ENCODE measurements at places on chromosomes 3 and 15. TPM values are rescaled to one million over a fixed set of nuclear protein-coding genes. Genes with fewer than 3 reads are reported as not detected.
A peak's percentile ranks its signal among the peaks of the same experiment; 100 is the strongest.

Gene CMC1
- total RNA-seq = 25.9 TPM

Gene FAM81A
- total RNA-seq = 2.8 TPM

Gene EPHB3
- total RNA-seq = 10.2 TPM

Gene APOD
- total RNA-seq = 51.8 TPM

Gene ATP1B3
- 75.4 TPM for total RNA-seq

Gene PLA2G4F
- 3.2 TPM for total RNA-seq

- DNase-seq = no peak
Measured at GRCh38 chr3:130671545-130672312, 74.9 kb downstream of the PIK3R4 start.

DNA sequence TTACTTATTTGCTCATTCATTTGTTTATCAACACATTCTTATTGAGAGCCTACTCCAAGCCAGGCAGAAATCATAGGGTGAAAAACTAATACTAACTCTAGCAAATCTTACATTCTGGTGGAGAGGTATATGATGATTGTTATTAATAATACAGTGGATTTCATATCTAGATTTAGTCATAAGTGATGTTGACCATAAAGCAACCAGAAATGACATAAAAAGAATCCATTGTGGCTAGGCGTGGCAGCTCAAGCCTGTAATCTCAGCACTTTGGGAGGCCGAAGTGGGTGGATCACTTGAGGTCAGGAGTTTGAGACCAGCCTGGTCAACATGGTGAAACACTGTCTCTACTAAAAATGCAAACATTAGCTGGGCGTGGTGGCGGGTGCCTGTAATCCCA, 26.2 kb upstream of the IL20RB start:
- DNase-seq = no peak

DNA sequence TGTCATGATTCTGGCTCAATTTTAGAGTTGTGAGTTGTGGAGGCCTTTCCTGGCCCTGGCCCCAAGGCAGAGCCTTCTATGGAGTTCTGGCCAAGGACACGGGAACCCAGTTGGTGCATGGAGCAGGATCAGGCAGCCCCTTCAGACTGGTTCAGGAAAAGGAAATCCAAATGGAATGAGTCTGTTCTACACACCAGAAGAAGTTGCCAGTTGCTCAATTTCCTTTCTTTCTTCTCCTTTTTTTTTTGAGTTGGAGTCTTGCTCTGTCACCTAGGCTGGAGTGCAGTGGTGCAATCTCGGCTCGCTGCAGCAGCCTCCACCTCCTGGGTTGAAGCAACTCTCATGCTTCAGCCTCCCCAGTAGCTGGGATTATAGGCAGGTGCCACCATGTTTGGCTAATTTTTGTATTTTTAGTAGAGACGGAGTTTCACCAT, 28.9 kb upstream of the BHLHE40 start:
- DNase-seq = no peak

GRCh38 chr3:116129187-116129946, 315.9 kb downstream of the LSAMP start:
- DNase-seq = no peak

DNA sequence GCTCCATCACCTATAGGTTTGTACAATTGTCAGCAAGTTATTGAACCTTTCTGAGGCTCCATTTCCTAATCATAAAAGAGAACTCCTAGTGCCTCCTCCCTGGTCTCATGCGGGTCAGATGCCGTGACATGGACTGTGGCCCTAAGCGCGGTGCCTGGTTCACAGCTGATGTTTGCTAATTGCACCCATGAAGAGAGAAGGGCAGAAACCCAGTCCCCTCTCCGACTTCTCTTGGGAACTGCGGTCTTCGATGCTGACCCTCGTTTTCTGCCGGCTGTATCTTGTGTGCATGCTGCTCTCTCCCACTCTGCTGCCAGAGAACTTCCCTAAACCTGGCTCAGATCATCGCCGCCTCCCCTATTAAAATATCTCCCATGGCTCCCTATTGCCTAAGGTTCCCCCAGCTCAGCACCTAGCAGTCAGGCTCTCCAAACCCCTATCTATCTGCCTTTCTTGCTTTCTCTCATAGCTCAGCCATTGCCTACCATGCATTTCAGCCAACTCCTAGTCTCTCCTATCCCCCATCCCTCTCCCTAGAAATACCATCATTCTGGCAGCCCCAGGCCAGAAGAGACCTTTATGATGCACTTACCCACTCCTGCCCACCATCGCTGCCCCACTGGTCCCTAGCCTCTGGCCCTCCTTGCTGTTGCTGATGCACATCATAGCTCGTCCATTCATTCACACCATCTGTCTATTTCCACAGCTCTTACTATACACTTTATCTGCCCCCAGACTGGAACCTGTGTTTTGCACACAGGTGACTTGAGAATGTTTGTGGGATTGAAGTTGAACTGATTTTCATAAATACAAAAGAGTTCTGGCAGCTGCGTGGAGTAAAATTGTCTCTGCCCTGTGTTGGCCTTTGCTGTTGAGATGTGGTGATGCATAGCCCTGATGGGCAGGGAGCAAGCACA, 6.6 kb downstream of the ISG20 start:
- no peak for DNase-seq

GRCh38 chr15:68599560-68600071, 20.8 kb downstream of the CORO2B start:
- DNase-seq = no peak

GRCh38 chr3:3586336-3586735, 212.9 kb upstream of the LRRN1 start:
- DNase-seq = no peak

- no peak for DNase-seq
Measured at GRCh38 chr15:51866751-51867150, 37.3 kb downstream of the TMOD3 start.

- no peak for DNase-seq
Measured at GRCh38 chr15:71601038-71601834, 209.1 kb upstream of the NR2E3 start.

GRCh38 chr3:43177085-43177484, 71.2 kb upstream of the POMGNT2 start:
- DNase-seq = no peak

DNA sequence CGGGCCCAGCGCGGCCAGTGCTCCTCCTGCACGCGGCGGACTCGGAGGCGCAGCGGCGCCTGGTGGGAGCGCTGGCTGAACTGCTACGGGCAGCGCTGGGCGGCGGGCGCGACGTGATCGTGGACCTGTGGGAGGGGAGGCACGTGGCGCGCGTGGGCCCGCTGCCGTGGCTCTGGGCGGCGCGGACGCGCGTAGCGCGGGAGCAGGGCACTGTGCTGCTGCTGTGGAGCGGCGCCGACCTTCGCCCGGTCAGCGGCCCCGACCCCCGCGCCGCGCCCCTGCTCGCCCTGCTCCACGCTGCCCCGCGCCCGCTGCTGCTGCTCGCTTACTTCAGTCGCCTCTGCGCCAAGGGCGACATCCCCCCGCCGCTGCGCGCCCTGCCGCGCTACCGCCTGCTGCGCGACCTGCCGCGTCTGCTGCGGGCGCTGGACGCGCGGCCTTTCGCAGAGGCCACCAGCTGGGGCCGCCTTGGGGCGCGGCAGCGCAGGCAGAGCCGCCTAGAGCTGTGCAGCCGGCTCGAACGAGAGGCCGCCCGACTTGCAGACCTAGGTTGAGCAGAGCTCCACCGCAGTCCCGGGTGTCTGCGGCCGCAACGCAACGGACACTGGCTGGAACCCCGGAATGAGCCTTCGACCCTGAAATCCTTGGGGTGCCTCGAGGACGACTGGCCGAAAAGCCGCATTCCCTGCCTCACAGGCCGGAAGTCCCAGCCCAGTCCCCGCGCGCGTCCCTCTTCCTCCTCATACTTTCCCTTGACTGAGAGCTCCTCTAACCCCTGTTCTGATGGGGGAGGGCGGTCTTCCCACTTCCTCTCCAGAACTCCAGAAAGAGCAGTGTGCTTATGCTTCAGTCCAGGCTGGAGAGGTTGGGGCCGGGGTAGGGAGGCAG, 1.4 kb upstream of the IL17RC start:
- no peak for DNase-seq

GRCh38 chr15:27670486-27671209, 428.5 kb downstream of the OCA2 start:
- DNase-seq = peak; percentile 14

DNA sequence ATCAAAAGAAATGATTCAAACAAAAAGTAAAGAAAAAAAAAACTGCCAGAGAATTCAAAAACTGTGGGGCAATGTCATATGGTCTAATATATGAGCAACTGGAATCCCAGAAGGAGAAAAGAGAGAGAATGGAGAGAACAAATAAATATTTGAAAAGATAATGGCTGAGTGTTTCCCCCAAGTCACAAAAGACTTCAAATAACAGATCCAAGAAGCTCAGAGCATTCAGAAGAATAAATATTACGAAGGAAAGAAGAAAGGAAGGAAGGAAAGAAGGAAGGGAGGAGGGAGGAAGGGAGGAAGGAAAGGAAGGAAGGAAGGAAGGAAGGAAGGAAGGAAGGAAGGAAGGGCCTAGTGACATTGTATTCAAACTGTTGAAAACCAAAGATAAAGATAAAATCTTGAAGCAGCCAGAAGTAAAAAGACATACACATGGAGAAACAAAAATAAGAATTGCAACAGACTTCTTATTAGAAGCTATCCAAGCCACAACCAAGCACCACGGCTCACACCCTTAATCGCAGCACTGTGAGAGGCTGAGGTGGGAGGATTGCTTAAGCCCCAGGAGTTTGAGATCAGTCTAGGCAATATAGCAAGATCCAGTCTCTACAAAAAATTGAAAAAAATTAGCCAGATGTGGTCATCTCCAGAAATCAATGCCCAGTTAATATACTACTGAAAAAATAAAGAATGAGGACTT, 118.9 kb upstream of the IGSF10 start:
- no peak for DNase-seq

GRCh38 chr3:161265916-161266571, 44.9 kb downstream of the NMD3 start:
- DNase-seq = no peak

DNA sequence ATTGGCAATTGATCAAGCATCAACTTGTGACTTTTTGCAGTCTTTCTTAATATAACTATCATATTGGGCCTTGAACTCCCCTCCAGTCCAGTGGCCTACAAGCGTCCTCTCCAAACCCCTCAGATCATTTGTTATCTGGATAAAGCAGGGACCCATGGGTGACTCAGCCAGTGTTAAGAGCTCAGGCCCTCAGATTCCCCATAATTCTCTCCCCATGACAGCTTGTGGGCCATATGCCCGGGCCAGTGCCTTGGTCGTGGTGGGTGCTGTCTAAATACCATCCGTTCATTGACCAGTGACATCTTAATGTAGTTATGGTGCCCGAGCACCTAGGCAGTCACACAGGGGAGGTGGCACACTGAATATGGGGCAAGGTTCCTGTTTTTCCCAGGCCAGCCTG, 18.1 kb downstream of the MCF2L2 start:
- DNase-seq = no peak

GRCh38 chr3:11720917-11721411, 77.2 kb upstream of the VGLL4 start:
- no peak for DNase-seq

DNA sequence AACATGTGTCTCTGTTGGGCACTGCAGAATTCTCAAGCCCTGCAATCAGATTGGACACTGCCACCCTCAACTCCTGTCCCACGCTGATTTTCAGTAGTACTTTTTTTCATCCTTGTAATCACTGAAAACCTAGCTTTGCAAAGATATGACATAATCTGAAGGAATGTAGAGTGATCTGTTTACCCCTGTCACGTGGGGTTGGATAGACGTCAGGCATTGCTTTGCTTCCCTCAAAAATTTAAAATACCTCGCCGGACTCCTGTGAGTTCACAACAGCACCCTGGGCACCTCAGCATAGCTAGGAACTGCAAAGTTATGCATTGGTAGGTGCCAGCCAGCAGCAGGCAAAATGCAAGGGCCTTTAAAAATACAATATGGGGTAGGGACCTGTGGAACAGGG, 71.1 kb upstream of the OXTR start:
- no peak for DNase-seq

DNA sequence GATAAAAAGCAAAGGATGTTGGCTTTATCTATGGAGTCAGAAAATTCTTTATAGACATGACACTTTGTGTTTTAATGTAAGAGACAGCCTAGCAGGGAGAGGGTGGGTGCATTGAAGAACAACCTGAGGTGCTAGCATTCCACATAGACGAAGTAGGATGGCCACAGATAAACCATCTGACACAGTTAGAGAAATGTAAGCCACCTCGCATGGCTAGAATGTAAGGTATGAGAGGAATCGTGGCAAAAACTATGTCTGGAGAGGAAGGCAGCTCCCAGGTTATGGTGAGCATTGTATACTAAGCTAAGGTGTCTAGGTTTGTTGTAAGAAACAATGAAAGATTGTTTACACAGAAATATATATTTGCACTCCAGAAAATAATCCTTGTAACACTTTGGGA, 194.0 kb upstream of the SLITRK3 start:
- DNase-seq = no peak

DNA sequence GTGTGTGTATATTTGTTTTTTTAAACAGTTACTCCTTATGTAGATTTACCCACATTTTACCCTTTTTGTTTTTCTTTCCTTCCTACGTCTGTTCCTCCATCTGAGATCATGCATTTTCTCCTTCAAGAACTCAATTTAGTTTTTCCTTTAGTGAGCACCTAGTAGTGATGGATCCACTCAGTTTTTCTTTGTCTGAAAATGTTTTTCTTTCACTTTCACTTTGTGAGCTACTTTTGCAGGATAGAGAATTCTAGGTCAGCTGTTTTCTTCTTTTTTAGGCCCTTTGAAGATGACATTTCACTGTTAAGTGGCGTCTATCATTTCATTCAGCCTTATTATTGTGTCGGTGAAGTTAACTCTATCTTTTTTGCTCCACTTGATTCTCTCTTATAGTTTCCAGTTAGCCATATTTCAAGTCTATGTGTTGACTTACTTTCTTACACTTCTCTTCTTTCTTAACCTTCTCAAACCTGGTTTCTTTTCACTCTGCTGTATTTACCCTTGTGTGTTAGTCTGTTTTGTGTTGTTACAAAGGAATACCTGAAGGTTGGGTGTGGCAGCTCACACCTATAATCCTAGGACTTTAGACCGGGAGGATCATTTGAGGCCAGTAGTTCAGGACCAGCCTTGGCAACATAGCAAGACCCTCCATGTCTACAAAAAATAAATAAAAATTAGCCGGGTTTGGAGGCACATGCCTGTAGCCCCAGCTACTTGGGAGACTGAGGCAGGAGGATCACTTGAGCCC, 55.8 kb downstream of the PRKCI start:
- no peak for DNase-seq

Data from mucosa of gallbladder (tissue), 1 donor.